ENCODE measurements at places on chromosomes 1 and 21.
A peak's percentile ranks its signal among the peaks of the same experiment; 100 is the strongest.

DNA sequence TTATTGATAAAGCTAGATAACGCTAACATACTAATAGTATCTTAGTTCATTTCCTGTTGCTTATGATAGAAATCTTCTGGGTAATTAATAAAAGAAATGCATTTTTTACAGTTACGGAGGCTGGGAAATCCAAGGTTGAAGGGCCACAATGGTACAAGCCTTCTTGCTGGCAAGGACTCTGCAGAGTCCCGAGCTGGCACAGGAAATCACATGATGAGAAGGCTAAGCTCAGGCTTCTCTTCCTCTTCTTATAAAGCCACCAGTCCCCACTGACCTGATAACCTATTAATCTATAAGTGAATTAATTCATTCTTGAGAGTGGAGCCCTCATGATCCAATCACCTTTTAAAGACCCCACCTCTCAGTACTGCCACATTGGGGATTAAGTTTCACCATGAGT, 82.6 kb downstream of the GPR161 start:
- no peak for DNase-seq

- no peak for DNase-seq
These were observed 44.5 kb downstream of the KIAA0040 start for GRCh38 chr1:175148068-175148467.

DNA sequence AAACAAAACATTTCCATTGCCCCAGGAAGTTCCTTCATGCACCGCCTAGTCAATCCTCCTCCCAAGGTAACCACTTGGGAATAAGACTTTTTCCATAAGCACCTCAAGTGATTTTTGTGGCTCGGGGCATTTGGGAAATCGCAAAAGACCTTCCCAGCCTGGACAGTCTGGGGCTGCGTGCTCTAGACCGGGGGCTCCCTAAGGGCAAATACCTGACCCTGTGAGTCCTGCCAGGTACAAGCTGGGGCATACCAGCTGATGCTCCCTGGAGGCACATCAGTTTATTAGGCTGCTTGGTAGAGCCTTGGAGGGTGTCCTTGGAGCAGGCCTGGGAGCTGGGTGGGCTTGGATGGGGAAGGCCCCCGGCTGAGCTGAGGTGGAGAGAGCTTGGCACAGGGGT, 34.4 kb downstream of the ALPL start:
- DNase-seq = no peak

- no peak for DNase-seq
These were observed 412.1 kb upstream of the NFIA start for GRCh38 chr1:60670302-60670701.

- no peak for DNase-seq
These were observed 56.0 kb upstream of the LAMC2 start for GRCh38 chr1:183129921-183130690.

DNA sequence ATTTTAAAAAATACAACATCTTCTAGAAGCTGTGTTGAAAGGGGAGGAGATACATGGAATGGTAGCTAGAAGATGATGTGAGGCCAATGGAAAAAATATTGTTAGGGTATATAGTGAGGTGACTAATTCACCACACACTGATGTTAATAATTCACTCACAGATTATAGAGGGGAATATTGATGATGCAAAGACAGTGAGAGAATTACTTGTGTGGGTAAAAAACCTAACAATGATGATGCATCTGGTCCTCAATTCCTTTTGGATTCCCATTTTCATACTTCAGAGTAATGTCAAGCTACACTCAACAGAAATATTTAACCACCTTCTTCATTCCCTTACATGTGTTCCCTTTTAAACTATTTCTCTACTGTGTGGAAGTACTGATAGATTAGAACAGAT, 169.5 kb upstream of the DPYD start:
- DNase-seq = no peak

GRCh38 chr1:156359973-156360372, 9.0 kb upstream of the RHBG start:
- no peak for DNase-seq

DNA sequence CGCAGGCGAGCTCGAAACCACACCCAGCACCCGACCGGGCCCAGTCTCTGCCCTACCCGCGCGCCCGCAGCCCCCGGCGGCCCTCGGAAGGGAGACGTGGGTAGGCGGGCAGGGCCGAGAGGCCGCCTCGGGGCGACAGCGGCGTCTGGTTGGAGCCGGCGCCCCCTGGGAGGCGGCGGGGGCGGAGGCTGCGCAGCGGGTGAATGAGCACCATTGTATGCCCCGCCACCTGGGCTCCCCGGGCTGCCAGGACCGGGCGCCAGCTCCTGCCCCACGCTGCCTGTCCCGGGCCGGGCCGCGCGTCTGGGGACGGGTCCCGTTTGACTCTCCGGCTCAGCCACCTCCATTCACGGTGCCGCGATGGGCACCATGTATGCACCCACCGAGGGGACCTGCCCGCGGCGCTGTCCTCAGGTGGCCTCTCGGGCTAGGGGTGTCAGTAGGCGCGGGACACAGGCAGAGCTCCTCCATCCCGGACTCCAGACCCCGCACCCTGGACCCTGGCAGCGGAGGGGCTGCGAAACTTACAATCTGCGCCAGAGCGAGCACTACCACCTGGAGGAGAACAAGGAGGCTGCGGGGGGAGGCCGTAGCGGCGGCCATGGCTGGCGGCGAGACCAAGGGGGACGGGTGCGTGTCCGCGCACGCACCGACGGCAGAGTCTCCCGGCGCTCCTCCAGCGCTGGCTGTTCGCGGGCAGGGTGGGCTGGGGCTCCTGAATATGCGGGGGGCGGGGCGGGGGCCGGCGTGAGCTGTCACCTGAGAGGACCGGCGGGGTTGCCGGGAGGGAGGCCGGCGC, at the start of gene COL9A2:
COL9A2 (minus strand) TSS at position 692 of the 799 bp plus-strand sequence; CDS start at position 603, 89 bp downstream.
- no peak for DNase-seq

DNA sequence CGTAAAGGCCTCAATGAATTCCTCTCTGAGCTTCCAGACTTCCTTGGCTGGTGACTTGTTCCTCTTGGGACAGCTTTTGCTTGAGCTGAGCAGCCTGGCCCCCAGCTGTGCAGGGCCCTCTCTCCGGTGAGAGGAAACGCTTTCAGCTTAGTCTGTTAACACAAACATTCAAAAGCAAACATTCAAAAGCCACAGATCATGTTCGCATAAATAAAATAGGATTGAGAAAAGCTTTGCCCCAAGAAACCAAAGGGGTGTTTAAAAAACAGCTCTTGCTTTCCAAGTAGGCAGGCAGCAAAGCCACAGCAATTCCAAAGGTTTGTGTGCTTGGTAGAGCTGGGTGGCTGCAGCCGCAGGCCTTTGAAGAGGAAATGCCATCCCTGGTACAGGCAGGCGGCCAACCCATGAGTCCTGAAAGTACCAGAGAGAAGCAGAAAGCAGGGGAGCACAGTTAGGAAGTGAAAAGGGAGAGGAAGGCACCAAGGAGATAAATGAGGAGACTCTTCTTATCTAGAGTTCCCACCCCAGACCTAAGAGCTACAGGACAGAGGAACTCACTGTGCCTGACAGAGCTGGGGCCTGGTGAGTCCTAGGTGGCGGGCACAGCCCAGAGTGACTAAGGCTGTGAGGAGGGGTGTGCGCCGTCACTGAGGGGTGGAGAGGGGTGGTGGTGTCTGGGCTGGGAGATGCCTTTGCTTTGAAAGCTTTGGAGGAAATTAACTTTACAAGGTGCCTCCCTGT, 48.4 kb downstream of the CCN1 start:
- DNase-seq = peak; percentile 73

DNA sequence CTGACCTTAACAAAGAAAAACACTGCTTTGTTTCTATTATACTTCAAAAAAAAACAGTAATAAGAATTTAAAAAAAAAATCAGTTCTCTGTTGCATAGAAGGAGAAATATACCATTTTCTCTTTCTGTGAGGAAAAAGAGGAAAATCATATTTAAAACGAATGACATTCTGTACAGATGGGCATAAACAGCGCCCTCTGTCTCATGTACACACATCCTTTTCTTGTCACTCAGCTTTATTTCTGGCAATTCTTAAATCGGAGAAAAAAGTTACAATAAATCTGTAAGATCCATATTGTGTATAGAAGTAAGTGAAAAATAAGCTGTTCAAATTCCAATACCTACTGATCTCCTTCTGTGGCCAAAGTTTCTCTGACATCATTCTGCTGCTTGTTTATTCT, 245.4 kb downstream of the SMYD3 start:
- no peak for DNase-seq

- no peak for DNase-seq
These were observed 27.9 kb downstream of the EPHB2 start for GRCh38 chr1:22738522-22738921.

GRCh38 chr1:35171579-35171978, 21.4 kb downstream of the SFPQ start:
- DNase-seq = no peak

DNA sequence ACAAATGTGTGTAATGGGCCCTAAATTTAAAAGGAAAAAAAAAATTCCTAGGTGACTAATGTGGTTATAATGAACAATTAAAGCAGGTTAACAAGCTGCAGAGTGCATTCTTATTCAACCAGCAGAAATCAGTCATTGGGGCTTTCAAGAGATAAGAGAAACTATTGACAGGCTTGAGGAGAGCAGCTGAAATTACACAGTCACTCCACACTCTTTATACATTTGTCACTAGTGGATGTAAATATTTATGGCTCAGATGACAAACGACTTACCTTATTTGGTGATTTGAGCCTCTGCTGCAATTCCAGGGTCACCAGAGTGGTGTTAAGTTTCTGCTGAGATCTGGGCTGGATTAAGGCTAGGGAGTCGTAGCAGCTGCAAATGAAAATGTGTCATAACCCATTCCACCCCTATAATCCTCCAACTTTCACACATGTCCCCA, 896.3 kb downstream of the TTLL7 start:
- no peak for DNase-seq

DNA sequence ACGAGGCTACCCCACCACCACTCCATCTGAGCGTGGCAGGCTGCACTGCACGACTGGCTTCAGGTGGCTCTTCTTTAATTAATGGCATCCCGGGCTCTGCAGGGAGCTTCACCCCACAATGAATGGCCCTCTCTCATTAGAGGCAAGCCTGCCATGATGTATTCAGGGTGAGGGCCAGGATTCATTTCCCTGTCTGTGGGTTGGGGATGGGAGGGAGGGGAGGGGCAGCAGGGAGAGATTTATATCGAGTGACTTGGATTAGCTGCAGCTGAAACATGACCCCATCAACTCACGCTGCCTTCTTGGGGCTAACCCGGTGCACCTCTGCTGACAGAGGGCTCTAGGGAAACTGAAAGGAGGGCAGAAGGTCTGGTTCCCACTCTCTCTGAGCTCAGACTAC, 54.2 kb downstream of the ERI3 start:
- DNase-seq = no peak

- DNase-seq = no peak
These were observed 3.1 kb upstream of the ZNF648 start for GRCh38 chr1:182064611-182065010.

DNA sequence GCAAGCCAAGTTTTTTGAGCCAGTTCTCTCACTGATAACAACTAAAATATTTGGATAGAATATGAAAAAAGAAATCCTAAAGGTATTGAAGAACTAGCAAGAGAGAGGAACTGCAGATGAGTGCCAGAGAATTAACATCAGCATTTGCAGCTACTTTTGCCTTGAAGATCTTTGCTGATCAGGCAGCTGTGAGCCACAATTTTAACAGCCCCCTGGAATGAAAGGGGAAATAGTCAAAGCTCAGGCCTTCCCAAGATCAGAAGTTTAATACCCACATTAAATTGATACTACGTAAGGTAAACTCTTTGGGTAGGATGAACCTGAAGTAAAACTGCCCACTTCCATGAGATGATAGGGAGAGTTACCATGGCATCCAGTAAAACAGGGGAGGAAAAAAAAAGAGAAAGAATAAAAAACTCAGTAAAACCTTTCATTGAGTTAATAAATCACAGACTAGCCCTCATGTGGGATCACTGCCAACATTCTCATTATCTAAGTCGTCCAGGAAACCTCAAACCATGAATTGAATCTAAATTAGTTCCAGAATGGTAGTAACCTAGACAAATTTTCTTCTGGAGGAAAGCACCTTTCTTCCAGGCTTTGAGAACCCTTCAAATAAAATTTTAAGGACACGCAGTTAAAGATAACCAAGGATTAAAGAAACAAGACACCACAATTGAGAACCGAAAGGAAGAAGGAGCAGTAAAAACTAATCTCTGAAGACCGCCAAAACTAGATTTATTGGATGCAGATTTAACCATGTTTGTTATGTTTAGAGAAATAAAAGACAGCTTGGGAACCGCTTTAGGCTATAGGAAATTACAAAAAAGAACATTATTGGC, 28.3 kb downstream of the SCP2 start:
- peak; percentile 18 for DNase-seq

DNA sequence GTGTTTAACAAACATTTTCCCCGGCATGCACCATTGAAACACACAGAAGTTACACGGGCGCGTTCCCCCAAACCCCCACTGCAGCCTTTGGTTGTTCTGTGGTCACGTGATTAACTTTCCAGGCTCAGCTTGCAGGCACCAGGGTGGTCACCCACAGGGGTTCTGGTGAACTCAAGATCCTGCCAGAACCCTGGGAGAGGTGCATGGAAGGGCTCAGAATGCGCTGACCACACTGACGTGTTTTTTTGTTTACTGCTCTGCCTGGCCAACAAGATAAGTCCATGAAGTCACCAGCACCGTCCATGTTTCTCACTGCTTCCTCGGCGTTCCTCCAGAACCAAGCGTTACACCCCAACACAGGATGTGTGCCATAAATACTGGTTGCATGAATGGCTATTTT, 229.5 kb upstream of the VAMP3 start:
- no peak for DNase-seq

DNA sequence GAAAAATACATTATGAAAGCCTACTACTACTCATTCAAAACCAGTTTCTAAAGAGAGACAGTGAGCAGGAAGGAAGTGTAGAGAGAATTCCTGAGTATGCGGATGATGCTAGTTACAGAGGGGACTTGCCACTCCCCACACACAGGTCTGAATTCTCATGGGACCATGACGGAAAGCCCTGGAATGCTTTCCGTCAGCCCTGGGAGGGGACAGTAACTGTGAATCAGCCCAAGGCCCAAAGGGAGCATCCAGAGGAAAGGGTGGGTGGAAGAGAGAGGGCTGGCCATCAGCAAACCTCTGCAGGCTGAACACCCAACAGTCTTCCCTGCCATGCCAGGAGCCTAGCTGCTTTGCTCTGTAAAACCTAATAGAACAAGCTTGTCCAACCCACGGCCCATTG, 36.4 kb downstream of the RCSD1 start:
- peak; percentile 78 for DNase-seq

DNA sequence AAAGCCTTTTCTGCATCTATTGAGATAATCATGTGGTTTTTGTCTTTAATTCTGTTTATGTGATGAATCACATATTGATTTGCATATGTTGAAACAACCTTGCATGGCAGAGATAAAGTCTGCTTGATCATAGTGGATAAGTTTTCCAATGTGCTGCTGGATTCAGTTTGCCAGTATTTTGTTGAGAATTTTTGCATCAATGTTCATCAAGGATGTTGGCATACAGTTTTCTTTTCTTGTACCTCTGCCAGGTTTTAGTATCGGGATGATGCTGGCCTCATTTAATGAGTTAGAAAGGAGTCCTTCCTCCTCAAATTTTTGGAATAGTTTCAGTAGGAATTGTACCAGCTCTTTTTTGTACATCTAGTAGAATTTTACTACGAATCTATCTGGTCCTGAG, 55.0 kb downstream of the COL24A1 start:
- DNase-seq = no peak
